GM20000 (cell line): ENCODE measurements at places on chromosomes 6 and 20.

DNA sequence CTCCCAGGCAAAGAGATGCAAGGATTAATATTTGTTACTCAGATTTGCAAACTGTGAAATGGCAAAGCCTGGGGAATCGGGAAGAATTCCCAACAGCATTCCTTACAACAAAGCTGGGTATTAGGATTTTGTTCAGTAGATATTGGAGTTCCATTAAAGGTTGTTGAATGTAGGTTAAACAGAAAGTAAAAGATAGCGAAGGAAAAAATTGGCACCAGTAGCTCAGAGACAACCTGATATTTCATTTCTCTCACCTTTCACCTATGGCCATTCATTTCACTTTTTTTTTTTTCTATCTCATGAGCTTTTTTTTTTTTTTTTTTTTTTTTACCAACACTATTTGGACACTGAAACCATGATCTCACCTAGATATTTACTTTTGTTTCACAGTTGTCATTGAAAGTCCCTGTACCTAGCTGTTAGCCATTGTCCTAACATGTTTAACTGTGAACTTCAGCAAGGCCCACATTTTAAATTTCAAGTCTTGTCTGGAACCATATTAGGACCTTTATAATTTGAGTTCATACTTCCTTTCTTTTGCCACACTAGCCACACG is 552.5 kb downstream of the HAO1 start:
- DNase-seq = no peak

- DNase-seq = no peak
These were observed 17.5 kb downstream of the TRMT6 start for GRCh38 chr20:5932796-5933195.

DNA sequence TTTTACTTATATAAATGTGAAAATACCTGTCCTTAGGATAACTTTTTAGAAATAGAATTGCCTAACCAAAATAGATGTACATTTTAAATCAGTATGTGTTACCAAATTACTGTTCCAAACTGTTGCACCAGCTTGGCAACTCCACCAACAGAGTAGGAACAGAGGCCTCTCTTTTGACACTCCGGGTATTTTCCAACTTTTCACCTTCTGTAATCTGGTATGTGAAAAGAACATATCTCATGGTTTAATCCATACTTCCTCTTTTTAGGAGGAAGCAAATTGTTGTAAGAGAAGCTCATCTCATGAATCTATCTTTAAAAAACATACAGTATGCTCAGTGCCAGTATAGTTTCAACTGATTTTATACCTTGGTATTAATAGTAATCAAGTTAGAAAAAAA is 24.9 kb downstream of the RNF144B start:
- DNase-seq = no peak

DNA sequence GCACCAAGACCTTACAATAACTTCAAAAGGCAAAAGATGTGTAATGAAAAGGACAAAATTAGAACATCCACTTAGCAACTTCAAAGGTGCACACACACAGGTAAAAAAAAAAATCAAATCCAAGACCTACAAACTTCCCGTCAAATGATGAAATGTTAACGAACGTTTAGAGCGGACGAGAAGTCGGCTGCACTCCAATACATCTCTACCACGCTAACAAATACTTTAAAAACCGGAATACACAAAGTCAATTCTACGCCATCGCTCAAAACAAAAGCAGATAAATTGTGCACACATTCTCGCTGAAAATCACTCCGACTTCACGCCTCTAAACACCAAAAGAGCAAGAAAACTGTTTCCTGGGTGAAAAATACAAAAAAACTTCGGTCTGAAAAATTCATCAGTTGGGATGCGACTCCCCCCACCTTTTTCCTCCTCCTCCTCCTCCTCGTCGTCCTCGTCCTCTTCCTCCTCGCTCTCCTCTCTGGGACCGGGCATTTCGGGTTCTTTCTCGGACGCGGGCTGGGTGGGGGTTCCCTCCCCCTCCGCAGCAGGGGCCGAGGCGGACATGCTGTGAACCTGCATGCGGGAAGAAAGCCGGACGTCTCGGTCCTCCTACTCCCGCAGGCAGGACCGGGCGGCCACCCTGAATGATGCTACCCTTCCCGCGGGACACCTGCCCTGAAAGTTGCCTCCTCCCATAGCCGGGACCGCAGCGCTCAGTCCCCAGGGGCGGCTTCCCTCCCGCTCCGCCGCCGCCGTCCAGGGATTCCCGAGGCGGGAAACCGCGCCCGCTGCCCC is 712 bp downstream of the DEK start:
- DNase-seq = no peak

DNA sequence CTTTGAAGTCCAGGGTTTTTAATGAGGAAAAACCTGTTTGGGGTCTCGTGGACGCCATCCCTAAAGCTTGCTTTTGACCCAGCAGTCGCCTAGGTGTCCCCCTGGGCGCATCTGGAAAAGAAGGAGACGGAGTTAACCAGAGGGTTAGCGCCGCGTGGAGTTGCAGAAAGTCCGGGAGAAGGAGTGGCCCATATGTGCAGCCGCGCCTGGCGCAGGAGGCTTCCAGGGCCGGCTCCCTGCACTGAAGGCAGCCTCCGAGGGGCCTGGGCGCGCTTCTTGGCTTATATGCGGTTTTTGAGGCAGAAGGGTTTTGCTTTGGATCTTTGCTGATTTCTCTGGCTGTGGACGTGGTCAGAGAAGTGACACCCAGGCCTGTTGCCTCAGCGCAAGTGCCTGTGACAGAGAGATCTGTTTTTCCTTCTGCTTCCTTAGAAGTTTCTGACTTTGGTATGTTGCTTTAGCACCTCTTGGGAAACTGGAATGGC is 987 bp downstream of the TMEM181 start:
- no peak for DNase-seq

DNA sequence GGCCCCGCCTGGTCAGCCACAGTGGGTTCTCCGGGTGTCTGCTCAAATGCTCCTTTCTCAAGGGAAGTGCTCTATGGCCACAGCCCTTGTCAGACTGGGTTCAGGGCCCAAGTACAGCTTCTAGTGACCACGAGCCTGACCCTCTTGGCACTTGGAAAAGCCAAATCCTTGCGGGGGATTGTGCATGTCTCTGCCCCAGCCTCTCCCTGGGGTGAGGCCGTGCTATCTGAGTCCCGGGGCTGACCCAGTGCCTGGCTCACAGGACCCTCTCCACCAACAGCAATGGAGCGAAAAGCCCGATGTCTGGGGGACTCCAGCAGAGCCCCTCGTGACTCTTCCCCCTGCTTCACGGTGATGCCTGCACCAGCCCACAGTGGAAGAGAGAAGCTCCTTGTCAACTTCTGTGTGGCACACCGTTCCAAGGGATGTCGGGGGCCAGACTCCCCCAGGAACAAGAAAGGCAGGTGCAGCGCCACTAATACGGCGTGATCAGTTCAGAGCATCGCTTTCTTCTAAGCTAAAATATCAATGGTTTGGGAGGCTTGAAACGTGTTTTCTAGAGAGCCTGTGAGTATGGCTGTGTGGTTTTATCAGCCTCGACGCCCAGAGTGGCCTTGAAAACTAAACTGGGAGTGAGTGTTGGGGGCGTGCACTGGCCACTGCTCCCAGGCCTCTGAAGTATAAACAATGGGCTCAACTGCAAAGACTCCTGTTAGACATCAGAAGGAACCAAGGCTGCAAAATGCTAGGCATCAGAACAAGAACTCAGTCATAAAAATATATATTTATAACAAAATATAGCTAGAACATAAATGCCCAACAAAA is 51.9 kb downstream of the DLL1 start:
- no peak for DNase-seq

DNA sequence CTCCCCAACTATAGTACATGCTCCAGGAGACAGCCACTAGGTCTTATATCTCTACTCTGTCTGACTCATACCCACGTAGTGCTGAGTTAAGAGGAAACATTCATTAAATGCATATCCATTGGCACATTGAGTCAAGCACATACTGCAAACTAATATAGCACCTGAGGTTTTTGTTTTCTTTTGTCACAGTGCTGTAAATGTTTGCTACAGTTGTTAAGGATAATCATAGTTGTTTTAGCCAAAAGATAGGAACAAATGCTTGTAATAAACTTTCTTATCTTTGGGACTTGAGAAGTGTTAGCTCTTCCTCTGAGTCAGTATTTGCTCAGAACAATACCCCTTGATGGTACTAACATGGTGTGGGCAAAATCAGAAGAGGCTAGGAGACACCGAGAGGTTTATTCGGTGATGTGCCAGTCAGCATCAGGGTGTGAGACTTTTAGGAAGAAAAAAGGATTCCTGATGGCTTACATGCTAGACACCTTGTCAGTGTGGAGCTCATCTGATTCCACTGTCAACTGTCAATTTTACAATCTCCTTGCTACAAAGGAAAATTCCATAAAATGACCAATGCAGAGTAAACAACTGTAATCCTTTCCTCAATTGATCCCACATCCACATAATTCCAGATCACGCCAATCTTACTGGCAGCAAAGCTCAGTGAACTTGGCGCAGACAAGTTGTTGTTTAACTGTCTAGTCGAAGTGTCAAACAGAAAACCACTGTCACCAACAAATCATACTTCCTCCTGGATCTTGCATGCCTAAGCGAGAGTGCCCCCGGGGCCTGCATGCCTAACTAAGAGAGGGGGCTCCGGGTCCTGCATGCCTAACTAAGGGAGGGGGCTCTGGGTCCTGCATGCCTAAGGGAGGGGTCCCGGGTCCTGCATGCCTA is 36.1 kb downstream of the ELOVL2 start:
- DNase-seq = no peak

GRCh38 chr6:16948396-16948795 is 153.5 kb upstream of the STMND1 start:
- DNase-seq = no peak

GRCh38 chr6:1542335-1542734 is 67.4 kb upstream of the FOXC1 start:
- no peak for DNase-seq

DNA sequence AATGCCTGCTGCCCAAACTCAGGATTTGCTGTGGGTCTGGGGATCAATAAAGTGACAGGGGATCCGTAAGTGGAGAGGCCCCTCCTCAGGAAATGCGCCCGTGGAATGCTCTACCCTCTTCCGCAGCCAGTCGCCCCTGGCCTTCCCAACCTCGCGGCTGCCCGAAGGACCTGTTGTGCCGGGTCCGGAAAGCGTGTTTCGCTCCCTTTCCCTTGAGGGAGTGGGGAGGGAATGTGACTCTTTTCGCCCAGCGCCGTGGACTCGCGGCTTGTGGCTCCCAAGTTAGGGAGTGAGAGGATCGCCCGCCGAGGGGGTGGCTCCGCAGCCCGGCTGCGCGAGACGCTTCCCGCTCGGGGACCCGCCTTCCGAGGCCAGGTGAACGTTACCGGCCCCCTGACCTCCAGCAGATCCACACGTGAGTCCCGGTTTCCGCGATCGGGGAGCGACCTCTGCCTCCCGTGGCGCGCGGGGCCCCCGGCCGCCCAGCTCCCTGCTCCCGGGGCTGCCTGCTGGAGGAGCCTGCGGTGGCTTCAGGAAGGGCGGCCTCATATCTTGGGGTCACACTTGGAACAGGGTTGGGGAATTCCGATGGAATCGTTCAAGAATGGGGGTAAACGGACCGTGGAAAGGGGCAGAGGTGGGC is 666 bp downstream of the TPD52L1 start:
- peak; percentile 23 for DNase-seq

GRCh38 chr6:98844244-98845210 is 10.2 kb downstream of the POU3F2 start:
- no peak for DNase-seq

GRCh38 chr6:168015482-168016175 is 18.2 kb downstream of the KIF25 start:
- no peak for DNase-seq

GRCh38 chr20:4086771-4087687 is 71.7 kb upstream of the RNF24 start:
- DNase-seq = no peak

DNA sequence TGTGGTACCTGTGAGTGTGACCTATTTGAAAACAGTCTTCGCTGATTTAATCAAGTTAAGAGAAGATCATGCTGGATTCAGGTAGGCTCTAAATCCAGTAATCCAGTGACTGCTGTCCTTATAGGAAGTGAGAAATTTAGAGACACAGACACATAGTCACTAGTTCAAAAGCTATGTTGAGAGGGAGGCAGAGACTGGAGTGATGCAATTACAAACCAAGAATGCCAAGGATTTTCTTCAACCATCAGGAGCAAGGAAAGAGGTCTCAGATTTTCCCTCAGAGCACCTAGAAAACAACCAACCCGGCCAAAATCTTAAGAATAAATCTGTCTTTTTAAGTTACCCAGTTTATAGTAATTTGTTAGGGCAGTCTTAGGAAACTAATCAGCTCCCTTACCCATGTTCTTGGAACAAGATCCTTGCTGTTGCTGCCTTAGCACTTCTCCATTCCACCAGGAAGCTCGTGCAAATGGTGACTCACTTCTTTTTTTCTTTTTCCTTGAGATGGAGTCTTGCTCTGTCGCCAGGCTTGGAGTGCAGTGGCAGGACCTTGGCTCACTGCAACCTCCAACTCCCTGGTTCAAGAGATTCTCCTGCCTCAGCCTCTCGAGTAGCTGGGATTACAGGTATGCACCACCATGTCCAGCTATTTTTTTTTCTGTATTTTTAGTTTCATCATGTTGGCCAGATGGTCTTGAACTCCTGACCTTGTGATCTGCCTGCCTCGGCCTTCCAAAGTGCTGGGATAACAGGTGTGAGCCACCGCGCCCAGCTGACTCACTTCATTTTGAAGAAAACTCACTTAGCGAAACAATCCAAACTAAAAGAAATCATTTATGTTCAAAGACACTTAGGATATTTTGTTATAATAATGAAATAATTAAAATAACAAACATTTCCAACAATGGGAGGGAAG is 34.4 kb upstream of the ZNF184 start:
- no peak for DNase-seq

DNA sequence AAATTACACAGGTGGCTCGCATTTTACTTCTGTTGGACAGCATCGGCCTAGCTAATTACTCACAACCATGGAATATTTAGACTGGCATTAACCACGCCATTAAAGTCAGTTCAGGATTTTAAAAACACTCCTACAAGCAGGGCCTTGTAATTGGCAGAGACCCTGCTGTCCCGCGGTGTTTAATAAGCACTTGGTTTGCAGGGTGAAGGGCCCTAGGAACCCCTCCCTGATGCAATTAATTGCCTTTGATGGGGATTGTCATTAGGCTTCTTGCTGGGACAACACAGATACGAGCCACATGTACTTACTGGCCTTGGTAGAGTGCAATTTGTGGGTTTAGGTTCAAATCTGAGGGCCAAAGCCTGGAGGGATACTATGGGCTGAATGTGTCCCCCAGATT is 7.8 kb upstream of the VSTM2L start:
- no peak for DNase-seq

DNA sequence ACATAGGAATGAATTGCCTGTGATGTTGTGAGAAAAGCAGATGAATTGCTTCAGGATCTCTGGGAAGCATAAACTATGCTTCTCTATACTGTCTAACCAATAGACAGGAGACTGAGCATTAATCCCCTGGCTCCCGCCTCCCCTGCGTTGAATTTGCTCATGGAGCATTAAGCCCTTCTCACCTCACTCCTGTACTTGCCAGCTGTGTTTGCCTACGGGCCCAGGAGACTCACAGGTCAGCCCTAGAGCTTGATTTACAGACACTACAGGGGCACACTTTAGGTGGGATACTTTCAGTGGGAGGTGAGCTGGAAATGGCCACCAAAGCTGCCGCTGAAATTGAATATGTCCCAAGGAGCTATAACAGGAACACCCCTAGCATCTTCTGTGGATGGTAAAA is 418.7 kb downstream of the CBLN4 start:
- no peak for DNase-seq

- no peak for DNase-seq
These were observed 14.6 kb upstream of the SYNJ2 start for GRCh38 chr6:157967020-157967419.
